ENCODE measurements at places on chromosomes 6 and 20.

DNA sequence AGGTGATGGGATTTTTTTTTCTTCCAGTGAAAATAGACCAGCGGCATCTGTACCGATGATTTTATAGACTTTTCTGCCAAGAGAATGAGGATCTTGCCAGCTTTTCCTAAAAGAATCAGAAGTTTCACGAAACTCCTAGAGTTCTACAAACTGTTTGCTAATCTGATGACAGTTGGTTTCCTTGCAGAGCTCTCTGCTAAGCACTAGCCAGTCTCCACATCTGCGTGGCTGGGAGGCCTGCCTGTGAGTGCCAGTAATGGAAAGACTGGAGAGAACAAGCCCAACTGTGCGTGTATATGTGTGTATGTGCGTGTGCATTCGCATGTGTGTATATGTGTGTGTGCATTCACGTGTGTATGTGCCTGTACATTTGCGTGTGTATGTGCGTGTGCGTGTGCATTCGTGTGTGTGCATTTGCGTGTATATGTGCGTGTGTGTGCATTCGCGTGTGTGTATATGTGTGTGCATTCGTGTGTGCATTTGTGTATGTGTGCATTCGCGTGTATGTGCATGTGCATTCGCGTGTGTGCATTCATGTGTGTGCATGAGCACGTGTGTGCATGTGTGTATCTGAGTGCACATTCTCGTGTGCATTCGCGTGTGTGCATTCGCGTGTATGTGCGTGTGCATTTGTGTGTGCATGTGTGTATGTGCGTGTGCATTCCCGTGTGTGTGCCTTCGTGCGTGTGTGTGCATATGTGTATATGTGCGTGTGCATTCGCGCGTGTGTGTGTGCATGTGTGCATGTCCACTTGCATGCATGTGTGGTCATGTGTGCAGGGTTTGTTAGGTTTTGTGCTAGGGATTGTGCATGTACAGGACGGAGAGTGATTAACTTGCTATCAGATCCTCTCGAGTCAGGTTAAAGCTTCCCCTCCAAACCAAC is 379.4 kb downstream of the TAF4 start:
- no peak for DNase-seq

DNA sequence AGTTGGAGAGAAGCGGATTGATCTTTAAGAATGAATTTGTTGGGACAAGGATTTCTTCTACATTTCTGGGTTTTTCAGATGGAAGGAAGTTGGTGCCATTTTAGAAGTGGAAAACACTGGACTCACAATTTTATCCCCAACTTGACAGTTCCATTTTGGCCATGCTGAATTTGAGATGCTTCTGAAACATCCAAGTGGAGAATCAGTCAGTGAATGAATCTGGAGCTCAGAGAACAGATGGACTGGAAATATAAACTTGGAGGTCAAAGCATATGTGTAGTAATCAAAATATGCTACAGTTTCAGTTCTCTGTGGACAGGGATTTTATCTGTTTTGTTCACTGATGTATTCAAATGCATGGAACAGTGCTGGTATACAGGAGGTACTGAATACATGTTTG is 89.9 kb downstream of the KCNQ5 start:
- no peak for DNase-seq

- DNase-seq = no peak
Observed at GRCh38 chr6:19599796-19600464, 237.2 kb upstream of the ID4 start.

DNA sequence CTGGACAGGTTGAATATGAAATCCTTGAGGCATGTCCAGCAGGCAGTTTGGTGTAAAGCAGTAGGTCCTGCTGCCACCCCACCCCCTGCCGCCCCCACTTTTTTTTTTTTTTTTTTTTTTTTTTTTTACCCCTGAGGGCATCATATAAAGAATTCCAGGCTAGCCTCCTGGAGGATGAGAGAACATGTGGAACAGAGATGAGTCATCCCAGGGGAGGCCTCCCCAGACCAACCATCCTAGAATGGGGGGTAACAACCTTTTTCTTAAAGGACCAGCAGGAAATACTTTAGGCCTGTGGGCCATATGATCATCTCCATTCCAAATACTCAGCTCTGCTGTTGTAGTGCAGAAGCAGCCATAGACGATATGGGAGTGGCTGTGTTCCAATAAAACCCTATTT is 170.9 kb downstream of the GJA10 start:
- DNase-seq = no peak

GRCh38 chr6:118495485-118496280 is 52.4 kb upstream of the PLN start:
- DNase-seq = no peak
